Breast epithelium (tissue), 4 donors: ENCODE measurements at places on chromosomes 4 and X. TPM values are rescaled to one million over a fixed set of nuclear protein-coding genes. Genes with fewer than 3 reads are reported as not detected.

Gene UGT2A3
- total RNA-seq: not detected

Gene KLF8
- 25.4 TPM for total RNA-seq

GRCh38 chr4:76981644-76982043, 32.1 kb downstream of the SEPTIN11 start:
- DNase-seq: no peak

DNA sequence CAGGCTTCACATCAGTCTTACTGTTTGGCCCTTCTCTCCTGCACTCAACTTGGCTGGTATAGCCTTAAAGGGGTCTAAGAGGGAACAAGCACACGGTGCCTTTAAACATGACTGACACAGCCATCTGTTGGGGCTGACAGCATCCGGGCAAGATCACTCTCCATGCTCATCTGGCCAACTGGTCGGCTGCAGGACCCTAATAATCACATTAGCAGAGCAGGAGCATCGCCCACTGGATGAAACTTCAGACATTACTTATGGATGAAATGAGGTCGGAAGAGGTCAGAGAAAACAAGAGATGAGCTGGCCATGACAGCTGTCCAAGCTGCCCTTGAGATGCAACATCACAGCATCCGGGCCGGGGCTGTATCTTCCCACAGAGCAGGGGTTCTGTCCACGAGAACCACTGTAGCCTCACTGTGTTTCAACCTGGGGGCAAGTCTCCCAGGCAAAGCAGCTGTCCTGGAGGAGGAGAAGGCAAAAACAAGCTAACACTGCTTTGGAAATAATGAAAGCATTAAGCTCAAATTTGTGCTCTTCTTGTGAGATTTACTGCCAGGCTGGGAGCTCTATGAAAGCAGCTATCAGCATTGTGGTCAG, 94.4 kb upstream of the TTC29 start:
- DNase-seq: no peak

DNA sequence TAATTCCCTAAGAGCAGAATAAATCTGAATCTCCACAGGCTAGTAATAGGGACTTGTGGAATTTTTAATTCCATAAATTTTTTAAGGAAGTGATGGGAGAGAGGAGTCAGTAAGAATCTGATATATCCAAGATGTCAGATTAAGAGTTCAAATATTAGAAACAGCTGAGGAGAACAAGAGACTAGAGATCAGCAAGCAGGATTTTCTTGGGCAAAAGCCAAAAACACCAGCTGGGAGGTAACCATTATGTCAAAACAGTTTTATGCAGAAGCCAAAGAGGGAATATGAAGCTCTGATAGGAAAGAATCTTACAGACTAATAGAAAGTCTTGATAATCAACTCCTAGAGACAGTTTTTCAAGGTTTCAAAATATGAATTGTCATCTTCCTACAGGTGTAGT, 72.2 kb upstream of the RBPJ start:
- DNase-seq: no peak
